ENCODE measurements at places on chromosomes 5 and 9. TPM values are rescaled to one million over a fixed set of nuclear protein-coding genes. Genes with fewer than 3 reads are reported as not detected.

GRCh38 chr5:19902316-19902934 lies 85.6 kb downstream of the CDH18 start:
- no peak overlapping the region for H3K27ac ChIP-seq
- DNase-seq, result no peak
- no peak overlapping the region for H3K4me3 ChIP-seq
- H3K27me3 ChIP-seq, result no peaks in the 10 kb centered on the region

GRCh38 chr5:155871623-155872022 lies 455.3 kb upstream of the SGCD start:
- peaks cover 7% of the 10 kb centered on the region for H3K4me1 ChIP-seq
- H3K27me3 ChIP-seq, result no peaks in the 10 kb centered on the region
- no peaks in the 10 kb centered on the region for H3K36me3 ChIP-seq
- no peak overlapping the region for H3K27ac ChIP-seq
- peak; percentile 27 for DNase-seq

Gene HSPB3
- total RNA-seq, result 344 TPM

DNA sequence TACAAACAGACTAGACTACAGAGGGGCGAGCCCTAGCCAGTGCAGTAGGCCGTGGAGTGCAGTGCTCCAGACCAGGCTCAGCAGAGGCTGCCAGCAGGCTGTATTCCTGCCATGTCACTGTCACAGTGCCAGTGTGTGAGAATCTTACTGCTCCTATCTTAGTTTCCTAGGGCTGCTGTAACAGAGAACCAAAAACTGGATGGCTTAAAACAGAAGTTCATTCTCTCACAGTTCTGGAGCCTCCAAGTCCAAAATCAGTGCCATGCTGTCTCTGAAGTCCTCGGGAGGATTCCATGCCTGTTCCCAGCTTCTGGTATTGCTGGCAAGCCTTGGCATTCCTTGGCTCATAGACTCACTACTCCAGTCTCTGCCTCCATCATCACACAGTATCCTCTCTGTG lies 75.0 kb upstream of the SAP30L start:
- peaks cover 53% of the 10 kb centered on the region for H3K4me1 ChIP-seq
- H3K27me3 ChIP-seq, result no peaks in the 10 kb centered on the region
- no peak overlapping the region for H3K4me3 ChIP-seq
- peak overlapping the region; percentile 61 for H3K27ac ChIP-seq
- DNase-seq, result peak; percentile 69

Gene GFPT2
- 4.7 TPM for total RNA-seq

Measured in heart left ventricle (tissue), 16 donors.